ENCODE measurements at places on chromosomes 7 and 10.

DNA sequence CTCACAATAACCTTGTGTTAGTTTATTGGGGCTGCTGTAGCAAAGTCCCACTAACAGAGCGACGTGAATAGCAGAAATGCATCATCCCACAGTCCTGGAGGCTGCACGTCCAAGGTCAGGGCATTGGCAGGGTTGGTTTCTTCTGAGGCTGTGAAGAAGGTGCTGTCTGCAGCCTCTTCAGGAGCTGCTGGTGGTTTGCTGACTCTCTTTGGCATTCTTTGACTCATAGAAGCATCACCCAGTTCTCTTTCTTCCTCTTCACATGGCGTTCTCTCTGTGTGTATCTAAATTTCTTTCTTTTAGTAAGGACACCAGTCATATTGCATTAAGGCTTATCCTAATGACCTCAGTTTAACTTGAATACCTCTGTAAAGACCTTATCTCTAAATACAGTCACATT lies 428.4 kb upstream of the KLF6 start:
- DNase-seq, result no peak

DNA sequence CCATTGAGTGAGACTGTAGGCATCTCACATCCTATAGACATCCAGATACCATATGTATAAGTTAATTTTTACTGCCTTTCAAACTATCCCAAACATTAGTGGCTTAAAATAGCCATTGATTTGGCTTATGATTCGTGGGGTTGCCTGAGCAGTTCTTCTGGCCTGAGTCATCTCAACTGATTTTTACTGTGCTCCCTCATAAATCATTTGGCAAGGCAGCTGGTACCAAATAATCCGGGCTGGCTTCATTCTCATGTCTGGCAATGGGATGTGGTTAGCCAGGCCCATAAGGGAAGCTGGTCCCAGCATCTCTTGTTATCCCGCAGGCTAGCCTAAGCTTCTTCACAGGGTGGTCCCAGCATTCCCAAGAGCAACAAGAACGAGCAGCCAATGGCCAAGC lies 6.7 kb upstream of the LRGUK start:
- no peak for DNase-seq

- DNase-seq, result no peak
Observed at GRCh38 chr10:23656735-23657134, 217.9 kb downstream of the OTUD1 start.

DNA sequence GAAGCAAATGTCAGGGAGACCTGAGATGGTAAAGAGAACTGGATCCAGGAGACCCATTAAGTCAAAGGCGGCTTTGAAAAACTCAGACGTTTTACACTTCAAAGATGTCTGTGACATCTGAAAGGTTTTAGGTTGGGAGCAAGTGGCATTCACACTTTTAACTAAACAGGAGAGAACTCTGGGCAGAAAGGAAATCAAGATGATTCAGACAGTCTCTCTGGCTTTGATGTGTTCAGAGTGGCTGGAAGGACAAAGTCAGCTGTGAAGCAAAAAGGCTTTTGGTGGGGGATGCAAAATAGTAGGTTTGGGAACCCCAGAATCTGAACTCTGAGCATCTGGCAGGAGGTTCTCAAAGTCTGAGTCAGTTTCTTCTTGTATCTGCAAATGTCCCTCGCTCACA lies 66.6 kb downstream of the PRKCQ start:
- DNase-seq, result no peak

- no peak for DNase-seq
Observed at GRCh38 chr7:34332006-34332405, 326.0 kb upstream of the NPSR1 start.

DNA sequence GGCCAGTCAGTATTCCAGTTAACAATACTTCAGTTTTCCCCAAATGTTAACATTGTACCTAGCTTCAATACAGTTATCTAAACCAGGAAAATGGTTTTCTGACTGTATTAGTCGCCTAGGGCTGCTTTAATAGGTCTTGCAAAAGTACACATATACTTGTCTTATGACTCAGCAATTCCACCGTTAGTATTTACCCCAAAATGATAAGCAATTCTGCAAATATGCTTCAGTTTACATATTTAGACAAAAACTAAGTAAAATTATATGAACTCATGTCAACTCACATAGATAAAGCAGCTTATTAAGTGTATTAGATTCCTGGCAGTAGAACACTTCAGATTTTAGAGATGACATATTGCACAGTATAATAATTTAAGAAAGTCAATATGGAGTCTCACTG lies 363.3 kb downstream of the ARL4A start:
- no peak for DNase-seq

DNA sequence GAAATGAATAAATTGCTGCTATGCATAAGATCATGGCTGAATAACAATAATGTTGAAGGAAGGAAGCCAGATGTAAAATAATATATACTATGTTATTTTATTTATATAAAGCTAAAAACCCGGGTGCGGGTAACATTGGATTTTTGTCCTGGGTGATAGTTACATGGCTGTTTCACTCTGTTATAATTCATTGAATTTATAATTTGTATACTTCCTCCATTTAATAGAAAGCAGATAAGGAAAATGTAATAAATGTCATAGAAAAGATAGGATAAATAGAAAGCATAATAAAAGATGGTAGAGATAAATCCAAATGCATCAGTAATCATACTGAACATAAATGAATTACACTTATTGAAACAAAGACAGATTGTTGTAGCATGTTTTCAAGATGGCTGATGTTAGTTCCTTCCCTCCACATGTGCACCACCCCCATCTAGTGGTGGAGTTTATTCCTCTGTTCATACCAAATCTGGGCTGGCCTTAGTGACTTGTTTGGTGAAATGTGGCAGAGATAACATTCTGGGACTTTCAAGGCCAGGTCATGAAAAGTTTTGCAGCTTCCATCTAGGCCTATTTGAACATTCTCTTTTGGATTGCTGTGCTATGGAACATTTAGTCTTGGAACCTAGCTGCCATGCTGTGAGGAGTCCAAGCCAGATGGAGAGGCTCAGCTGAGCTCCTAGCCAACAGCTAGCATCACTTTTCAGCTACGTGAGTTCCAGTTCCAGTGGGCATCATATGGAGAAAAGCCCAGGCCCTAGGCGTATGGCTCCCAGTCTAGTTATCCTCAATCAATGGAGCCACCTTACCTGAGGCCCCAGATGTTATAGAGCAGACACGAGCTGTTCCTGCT lies 46.9 kb downstream of the AHCYL2 start:
- peak; percentile 58 for DNase-seq

DNA sequence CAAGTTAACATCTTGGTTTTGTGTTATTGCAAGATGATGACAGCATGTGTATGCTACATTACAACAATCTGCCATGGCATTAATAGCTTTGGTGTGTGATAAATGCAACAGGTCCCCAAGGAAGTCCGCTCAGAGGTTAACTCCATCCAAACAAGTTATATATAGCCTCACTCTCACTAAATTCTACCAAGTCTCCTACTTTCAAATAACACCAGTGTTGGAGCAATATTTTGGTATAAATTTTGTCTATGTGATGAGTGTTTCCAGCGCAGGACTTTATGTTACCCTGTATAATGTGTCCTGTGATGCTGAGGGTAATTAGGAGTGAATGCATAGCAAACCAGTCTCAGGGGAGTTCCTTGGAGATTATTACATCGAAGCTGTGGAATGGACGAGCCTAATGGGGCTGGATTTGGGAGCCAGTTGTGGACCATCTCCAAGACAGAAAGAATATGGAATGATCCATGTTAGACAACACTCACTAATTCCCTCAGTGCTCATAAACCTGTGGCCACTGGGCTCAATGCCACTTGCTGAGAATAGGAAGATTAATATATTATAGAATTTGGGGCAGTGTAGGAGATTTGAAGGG lies 127.6 kb upstream of the CXCL12 start:
- no peak for DNase-seq

GRCh38 chr10:89069589-89069988 lies 79.0 kb downstream of the FAS start:
- DNase-seq, result no peak

DNA sequence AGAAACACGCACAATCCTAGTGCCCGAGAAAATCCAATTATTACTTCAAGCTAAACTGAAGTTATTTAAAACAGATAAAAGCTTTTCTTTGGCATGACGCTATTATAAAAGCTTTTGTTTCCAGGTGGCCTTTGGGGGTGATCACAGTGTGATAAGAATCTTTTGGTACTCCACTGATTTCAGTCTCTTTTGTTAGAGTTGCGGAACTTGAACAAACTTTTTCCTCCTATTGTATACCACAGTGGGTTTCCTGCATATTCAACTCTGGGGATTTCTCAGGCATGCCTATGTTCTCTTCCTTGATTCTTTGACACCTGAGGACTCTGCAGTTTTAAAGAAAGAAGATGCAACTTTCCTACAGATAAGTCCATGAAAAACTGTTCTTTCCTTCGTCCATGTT lies 99.7 kb upstream of the PITRM1 start:
- DNase-seq, result no peak

GRCh38 chr10:118720685-118721538 lies 33.9 kb downstream of the CACUL1 start:
- peak; percentile 56 for DNase-seq

DNA sequence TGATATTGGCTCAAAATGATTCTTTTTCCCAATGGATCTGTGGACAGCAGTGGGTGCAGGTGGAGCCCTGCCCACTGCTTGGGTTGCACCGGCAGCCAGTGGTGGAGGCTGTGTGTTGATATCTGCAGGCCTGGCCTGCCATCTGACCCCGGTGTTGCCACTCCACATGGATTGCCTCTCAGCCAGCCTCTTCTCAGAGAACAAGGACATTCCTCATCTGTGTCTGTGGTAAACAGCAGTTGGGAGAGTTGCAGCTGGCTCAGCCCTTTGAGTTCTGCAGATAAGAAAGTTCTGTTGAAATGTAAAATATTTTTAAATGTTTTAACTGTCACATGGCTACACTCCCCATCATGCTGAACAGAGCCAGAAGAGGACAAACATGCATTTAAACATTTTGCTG lies 374.9 kb upstream of the CELF2 start:
- no peak for DNase-seq

DNA sequence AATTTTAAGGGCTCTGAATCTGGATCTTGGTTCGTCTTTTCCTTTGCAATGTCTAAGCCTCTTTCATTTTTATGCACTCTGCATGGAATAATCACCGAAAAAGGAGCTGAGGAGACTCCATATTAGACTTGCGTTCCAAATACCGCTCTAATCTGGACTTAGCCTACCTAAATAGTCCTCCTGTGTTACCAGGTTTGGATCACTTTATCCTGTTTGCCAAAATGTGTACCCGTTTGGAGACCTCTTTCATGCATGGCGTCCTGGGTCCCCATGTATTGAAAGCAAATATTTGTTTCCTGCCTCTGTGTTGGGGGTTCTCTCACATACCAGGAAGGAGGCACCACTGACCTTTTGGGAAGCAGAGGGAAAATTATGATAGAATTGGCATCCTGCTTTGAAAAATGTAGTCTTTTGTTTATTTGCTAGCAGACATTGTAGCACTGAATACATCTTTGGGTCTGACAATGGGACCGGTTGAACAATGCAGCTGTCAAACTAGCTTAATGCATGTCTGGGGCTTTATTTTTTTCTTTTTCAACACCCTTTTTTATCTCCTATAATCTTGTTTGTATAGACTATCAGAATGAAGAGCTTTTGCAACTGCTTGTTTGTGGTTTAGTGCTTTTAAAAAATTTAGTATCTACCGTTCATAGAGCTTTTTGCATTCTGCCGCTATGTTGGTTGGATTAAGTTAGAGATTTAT lies 11.8 kb upstream of the CELF2 start:
- no peak for DNase-seq

All from activated naive CD4-positive, alpha-beta T cell treated with Interleukin-2 at 50 U/mL for 16 hours (primary cell).